ENCODE measurements at places on chromosomes 7 and 10. TPM values are rescaled to one million over a fixed set of nuclear protein-coding genes. Genes with fewer than 3 reads are reported as not detected.

DNA sequence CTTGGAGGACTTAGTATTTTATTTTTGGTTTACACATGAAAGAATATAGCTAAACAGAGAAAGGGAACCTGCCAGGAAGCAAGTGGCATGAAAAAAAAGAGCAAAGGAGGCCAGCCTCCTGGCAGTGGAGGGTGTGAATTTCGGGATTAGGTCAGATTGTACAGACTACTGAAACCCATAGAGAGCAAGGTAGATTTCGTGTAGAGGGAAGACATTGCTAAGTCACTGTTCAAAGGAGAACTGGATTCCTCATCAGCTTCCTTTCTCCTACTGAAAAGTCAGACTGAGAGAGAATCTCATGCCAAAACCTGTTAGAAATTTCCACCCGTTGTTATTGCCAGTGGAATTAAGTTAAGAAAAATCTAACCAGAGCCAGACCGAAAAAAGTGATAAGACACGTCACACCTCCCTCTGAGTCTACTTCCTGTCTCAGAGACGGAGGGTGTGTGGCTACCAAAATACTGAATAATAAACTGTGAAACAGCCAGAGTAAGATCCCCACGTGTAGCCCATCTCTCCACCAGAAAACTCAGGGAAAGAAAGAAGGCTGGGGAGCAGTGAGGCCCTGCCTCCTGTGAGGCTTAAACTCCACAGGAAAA is 118.8 kb downstream of the SKIDA1 start:
- no peaks in the 10 kb centered on the region for H3K27me3 ChIP-seq
- H3K4me3 ChIP-seq, result no peak overlapping the region
- DNase-seq, result no peak
- H3K36me3 ChIP-seq, result no peaks in the 10 kb centered on the region

The STAM gene
- 38.0 TPM for total RNA-seq

GRCh38 chr10:14843327-14843988 is 5.4 kb downstream of the HSPA14 start:
- H3K27me3 ChIP-seq, result no peaks in the 10 kb centered on the region
- no peak for DNase-seq
- no peak overlapping the region for H3K4me3 ChIP-seq
- H3K27ac ChIP-seq, result no peak overlapping the region
- peaks cover 38% of the 10 kb centered on the region for H3K36me3 ChIP-seq

The HUS1 gene
- 25.4 TPM for total RNA-seq

The FAM131B gene
- total RNA-seq, result 0.48 TPM

All from right atrium auricular region (tissue), 2 donors.